Tibial nerve (tissue), 4 donors: ENCODE measurements at places on chromosomes 11 and 22.

DNA sequence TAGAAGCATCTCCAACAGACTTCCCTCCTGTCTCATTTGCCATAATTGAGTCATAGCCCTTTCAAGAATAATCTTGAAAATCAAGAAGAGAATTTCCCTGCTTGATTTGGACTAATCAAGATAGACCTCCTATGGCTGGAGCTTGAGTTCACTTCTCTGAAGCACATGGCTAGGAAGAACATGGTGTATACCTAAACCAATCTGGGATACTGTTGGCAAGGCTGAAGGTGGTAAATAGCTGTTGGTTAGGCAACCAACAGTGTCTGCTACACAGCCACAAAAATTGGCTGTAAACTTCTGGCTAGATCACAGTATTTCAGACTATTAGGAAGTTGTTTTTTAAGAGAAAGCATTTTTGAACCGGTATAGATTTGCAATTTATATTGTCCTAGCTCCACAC, 4.9 kb downstream of the CRYAB start:
- DNase-seq = no peak

GRCh38 chr11:114618139-114618538, 22.6 kb upstream of the NXPE4 start:
- DNase-seq = no peak

- no peak for DNase-seq
Observed at GRCh38 chr11:63609536-63609935, 4.7 kb downstream of the PLAAT3 start.

- DNase-seq = no peak
Observed at GRCh38 chr11:2447951-2448650, 3.3 kb downstream of the KCNQ1 start.

- no peak for DNase-seq
Observed at GRCh38 chr22:30056015-30056414, 24.2 kb upstream of the HORMAD2 start.

GRCh38 chr22:38314933-38315822, 2.1 kb downstream of the CSNK1E start:
- no peak for DNase-seq

DNA sequence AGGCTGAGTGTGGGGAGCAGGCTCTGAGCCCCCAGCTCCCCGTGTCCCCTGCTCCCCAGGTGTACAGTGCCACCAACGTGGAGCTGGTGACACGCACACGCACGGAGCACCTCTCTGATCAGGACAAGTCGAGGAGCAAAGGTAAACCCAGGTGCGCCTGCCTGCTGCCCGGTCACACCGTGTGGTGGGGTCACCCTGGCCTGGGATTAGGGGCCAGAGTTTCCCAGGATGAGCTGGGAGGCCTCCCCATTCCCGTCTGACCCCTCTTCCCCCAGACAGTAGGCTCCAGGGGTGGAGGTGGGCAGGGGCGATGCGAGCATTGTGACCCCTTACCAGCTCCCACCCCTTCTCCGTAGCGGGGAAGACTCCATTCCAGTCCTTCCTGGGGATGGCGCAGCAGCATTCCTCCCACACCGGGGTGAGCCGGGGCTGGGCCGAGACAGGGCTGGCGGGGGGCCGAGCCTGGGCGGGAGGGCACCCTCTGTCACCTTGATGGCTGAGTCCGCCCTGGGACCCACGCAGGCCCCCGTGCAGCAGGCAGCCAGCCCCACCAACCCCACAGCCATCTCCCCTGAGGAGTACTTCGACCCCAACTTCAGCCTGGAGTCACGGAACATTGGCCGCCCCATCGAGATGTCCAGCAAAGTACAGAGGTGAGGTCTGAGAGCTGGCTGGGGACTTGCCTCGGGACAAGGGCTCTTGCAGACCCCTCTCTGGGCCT, 3.7 kb upstream of the SSH3 start:
- DNase-seq = no peak

- no peak for DNase-seq
Observed at GRCh38 chr11:132448334-132448995, 1078.0 kb downstream of the NTM start.

DNA sequence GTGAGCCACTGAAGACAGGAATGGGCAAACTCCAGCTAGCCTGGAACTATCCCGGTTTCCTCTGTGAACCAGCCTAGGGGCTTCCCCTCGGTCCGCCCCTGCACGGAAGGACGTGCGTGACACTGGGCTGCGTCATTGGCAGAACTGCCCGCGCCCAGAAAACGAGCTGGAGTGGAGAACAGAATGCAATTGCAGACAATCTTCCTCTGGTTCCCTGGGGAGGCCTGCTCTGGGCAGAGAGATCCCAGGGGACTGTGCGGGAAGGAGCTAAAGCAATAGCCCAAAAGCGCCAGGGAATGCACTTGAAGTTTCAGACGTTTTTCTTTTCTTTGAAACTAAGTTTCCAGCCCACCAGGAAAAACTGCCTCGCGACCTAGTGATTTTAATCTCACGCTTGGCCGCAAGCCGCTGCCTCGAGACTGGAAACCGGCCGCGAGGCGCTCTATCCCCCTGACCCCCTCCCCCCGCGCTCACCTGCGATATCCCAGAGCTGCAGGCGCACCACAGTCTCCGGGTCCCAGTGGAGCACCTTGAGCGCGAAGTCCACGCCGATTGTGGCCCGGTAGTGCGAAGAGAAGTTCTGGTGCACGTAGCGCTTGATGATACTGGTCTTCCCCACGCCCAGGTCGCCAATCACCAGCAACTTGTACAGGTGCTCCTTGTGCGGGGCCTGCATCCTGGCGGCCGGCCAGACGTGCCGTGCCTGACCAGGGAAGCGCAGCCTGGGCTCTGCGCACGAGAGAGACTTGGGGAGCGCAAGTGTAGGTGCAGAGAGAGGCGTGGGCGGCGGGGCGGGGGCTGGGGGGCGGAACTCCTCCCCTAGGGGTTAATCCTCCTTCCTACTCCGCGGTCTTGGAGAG, at the start of gene RAB38:
Gene RAB38, minus strand, starts transcription at position 735 of the 860 bp plus-strand sequence. Its CDS starts 59 bp downstream, at position 676.
- peak; percentile 31 for DNase-seq

GRCh38 chr11:7098235-7098832, 9.5 kb downstream of the RBMXL2 start:
- DNase-seq = no peak

GRCh38 chr11:28964811-28965210, 856.6 kb downstream of the METTL15 start:
- DNase-seq = no peak

DNA sequence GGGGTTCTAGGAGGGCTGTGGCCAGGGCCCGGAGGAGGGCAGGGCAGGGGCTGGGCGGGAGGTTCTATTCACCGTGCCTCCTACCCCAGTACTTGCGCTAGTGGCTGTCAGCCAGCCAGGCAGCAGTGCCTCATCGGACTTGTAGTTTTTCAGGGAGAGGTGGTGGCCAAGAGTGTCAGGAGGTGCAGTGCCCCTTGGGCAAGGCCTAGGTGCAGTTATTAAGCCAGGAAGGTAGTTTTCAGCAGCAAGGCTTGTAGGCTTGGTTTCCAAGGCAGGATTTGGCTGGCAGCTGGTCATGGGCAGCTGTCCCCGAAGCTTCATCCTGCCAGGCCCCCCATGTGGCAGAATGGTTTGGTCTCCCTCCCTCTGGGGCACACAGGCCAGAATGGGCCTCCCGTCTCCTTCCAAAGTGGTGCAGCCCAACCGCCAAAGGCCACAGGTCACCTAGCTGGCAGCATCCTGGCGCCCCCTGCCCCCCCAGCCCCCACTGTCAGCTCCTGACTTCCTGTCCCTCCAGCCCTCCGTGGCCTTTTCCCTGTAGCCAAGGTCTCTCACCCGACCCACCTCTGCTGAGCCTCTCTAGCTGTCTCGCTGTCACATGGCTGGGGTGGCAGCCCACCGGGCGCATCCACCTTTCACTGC, 8.5 kb downstream of the CCDC88B start:
- no peak for DNase-seq

GRCh38 chr11:64998690-64999431, 2.1 kb upstream of the BATF2 start:
- DNase-seq = no peak

DNA sequence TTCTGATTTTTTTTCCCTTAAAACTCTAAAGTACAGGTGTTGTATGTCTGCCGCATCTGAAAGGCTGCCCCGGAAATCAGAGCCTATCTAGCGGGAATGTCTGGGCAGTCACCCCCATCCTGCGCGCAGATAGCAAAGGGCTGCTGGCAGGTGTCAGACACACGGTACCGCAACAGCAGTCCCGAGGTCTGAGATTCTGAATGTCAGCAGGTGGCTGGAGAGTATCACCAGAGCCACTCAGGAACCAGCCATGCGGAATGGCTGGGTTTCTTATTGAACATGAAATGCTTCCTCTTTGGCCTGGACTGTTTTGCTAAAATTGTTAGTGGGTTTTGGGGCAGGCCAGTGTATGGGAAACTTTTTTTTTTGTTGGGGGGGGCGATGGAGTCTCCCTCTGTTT, 53.3 kb downstream of the CERK start:
- DNase-seq = no peak

- DNase-seq = no peak
Observed at GRCh38 chr22:49439373-49439772, 388.3 kb downstream of the BRD1 start.

- DNase-seq = no peak
Observed at GRCh38 chr11:96167787-96168186, 175.2 kb downstream of the MAML2 start.

GRCh38 chr11:114799476-114799875, 121.1 kb downstream of the NXPE2 start:
- DNase-seq = no peak

GRCh38 chr11:61873588-61874376, 17.6 kb downstream of the FADS3 start:
- no peak for DNase-seq

- DNase-seq = no peak
Observed at GRCh38 chr11:123247496-123247799, 52.4 kb upstream of the CLMP start.

GRCh38 chr11:36149538-36150242, 139.5 kb downstream of the COMMD9 start:
- peak; percentile 67 for DNase-seq
